Amniotic stem cell (primary cell): ENCODE measurements at places on chromosomes 2 and 18.
A peak's percentile ranks its signal among the peaks of the same experiment; 100 is the strongest.

GRCh38 chr2:236303935-236304334 is 39.7 kb upstream of the ASB18 start:
- no peak for DNase-seq

GRCh38 chr2:105929516-105929915 is 184.8 kb downstream of the NCK2 start:
- DNase-seq: no peak

DNA sequence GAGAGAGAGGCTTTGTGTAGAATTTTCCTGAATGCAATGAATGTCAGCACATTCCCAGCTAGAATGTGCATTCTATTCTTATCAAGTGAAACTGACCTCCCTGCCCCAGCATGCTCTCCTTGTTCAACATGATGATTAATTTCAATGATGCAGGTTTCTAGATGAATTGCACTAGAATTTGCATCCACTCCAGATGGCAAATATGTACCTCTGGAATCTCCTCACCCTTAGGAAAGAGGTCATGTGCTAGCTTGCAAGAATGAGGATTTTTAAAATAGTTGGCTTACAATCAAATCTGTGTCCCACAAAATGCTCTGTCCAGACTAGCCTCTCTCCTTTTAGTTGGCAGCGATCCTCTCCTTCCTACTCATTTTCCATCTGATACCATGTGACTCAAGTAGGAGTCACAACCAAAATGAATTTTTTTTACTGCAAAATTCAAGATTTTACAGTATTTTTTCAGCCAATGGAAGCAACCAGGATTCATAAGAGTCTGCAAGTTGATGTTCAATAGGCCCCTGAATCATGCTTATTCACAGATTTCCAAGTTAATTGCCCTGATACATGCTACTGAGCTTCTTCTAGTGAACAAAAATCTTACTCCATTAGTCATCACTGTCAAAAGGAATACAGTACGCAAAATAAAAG is 21.0 kb upstream of the STAT4 start:
- DNase-seq: peak; percentile 85

DNA sequence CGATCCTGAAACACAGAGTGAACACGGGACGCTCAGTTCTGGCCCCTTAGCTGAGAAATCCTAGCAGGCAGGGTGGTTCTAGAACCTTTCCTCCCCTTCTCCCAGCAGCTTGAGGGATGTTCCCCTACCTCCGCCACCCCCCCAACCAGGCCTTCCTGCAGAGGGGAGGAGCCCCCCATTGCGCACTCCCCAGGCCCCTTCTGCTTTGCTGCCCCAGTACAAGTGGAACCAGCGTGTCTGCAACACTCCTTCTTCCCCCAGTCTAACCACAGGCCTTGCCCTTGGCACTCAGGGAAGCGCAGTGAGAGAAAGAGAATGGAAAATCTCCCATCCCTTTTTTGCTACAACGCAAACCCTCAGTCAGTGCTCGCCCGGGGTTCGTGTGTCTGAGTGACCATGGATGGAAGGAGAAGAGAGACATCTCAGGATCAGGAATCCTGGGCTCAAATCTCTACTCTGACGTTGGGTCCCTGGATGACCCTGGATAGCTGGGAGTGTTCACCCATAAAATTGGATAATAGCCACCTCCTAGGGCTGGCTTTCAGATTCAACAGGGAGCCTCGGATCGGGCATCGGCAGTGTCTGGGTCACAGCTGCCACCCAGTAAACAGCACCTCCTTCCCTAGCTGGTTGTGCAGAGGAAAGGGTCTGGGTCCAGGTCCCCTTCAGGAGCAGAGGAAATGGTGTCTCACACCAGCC is 3.7 kb downstream of the NPPC start:
- DNase-seq: no peak

GRCh38 chr18:6289843-6290242 is 124.9 kb downstream of the L3MBTL4 start:
- DNase-seq: no peak

- no peak for DNase-seq
Observed at GRCh38 chr2:170503971-170504809, 210.9 kb upstream of the SP5 start.

DNA sequence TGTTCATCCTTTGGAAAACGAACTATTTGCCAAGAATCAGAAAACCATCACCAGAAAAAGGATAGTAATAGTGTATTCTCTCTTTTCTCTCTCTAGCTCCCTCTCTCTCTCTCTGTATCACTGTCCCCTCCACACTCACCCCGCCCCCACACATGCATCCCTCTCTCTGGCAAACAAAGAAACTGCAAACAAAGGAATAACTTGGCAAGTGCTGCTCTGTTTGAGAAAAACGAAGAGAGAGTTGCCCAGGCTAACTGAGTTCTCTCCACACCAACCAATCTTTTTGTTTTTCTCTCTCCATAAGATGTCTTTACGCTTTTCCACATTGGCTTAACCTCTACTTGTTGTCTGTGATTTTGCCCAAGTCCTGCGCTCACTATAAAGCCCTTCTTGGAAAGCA is 316.2 kb downstream of the EPHA4 start:
- no peak for DNase-seq

GRCh38 chr18:54880395-54881105 is 52.3 kb downstream of the RAB27B start:
- no peak for DNase-seq

- DNase-seq: no peak
Observed at GRCh38 chr18:35142275-35142615, 98.6 kb upstream of the ZNF397 start.

DNA sequence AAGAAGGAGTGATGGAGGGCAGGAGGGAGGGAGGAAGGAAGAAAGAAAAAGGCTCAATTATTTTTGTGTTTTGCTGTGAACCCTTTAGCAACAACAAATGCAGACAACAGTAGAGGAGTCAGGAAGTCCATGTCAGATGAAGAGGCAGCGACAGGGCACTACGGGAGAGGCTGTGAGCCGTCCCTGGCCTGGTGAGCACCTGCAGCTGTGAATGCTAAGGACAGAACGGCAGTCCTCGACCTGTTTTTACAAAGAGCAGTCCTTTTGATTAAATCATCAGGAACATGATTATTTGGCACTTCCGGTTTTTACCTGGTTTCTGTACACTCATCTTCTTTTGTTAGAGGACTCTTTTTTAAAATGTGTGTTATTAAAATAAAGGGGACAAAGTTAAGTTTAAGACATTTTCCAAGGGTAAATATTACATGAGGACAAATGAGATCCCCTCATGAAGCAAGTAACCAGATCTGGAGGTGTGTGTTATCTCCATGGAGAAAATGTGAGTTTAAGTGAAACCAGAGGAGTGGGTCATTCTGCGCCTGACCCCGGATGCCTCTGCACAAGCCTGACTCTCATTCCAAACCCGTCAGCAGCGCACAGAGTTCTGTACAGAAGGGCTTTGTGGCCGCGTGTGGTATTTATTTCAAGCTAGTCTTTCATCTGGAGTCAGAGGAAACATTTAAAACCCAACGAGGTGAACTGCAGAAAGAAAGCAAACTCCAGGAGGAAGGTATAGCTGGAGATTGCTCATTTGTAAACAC is 492.5 kb downstream of the SOX11 start:
- DNase-seq: no peak

DNA sequence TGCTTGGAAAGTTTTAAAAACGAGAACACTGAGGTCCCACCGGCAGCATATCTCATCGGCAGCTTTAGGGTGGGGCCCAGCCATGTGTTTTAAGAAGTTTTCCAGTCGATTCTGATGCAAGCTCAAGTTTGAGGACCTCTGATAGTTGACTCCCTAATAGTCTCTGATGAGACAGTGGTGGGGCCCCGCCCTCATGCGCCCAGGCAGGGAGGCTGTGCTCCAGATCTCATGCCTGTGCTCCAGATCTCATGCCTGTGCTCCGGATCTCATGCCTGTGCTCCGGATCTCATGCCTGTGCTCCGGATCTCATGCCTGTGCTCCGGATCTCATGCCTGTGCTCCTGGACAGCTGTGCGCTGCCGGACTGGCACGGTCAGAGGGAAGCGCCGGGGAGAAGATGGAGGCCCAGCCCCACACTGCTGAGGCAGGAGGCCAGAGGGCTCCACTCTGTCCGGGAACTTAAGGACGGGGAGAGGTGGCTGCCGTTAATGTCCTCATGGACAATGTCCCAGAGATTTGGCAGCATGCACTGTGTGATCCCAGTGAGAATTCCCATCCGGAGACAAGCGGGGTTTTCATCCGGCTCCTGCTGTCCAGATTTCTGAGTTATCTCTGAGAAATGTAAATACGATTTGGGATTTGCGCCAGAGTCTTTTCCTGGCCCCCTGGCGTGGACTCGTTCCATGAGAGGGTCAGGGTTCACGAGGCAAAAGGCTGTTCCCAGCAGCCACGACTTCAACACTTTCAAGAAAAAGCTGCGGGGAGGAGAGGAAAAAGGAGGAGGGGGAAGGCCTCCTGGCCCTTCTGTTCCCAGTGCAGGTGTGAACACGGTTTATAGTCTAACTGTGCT is 9.4 kb upstream of the COLEC11 start:
- DNase-seq: no peak

GRCh38 chr18:54155412-54155811 is 69.1 kb downstream of the MBD2 start:
- DNase-seq: no peak

DNA sequence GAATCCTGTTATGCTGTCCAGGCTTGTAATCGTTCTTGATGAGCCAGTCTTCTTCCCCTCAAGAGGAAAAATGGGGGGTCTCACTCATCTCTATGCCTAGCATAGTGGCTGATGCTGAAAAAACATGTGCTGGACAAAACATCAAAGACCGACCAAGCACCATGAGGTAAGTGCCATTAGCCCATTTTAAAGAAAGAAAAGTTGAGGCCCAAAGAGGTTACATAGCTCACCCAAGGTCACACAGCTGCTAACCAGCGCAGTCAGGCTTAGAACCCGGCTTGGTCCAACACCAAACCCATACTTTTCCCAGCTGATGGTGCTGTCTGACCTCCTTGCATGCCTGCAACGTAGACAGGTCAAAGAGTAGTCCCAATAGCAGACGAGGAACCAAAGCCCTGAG is 156.4 kb downstream of the INHBB start:
- no peak for DNase-seq

- no peak for DNase-seq
Observed at GRCh38 chr2:224040753-224041152, 1.7 kb upstream of the SERPINE2 start.
